ENCODE measurements at places on chromosomes 3 and 15.
A peak's percentile ranks its signal among the peaks of the same experiment; 100 is the strongest.

DNA sequence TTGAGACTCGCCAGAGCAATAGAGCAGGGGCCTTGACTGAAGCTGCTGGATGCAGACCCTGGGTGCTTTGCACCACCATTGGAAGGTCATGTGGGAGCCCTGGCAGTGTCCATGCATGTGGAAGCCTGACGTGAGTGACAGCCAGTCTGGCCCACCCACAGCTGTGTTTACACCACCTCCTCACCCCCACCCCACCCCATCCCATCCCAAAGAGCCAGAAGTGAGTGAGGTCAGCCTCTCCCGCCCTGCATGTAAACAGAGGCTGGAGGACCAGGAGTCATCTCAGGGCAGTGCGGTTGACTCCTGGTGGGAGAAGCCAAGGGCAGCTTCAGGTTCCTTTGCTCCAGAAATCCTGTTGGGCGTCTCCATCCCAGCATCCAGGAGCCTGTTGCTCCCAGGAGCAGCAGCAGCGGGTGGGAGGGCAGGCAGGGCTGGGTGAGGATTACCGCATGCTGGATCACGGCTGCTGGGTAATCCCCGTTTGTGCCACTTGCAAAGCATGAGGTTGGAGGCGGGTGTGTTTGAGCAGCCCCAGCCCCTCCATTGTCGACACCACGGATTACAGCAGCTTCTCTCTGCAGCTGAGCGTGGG, 44.6 kb downstream of the CORO2B start:
- no peak for DNase-seq

- no peak for DNase-seq
Observed at GRCh38 chr15:83379579-83379959, 67.6 kb upstream of the SH3GL3 start.

- peak; percentile 59 for DNase-seq
Observed at GRCh38 chr3:13518516-13518953, 30.4 kb upstream of the FBLN2 start.

DNA sequence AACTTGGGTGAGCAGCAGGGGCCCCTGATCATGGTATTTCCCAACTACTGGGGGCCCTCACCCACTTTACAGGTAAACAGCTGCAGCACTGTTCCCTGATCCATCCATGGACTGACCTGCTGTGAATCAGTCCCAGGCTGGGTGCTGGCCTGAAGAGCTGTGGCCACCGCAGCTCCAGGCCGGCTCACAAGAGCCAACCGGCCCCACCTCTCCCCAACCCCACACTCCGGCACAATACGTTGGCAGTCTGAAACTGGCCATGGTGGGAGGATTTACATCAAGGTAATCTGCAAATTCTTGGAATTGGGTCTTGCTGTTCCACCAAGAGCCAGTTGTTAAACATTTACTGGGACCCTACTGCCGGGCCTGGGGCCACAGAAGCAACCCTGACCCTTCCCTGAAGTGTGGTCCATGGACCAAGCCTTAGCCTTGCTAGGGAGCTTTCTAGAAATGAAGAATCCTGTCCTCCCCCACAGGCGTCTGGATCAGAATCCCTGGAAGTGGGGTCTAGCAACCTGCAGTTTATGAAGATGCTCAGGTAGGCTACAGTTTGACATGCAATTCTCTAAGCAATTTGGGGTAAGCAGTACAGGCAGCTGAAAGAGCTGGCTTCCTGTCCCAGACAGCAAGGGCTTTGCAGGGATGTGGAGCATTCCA, 3.7 kb downstream of the SLC6A20 start:
- no peak for DNase-seq

DNA sequence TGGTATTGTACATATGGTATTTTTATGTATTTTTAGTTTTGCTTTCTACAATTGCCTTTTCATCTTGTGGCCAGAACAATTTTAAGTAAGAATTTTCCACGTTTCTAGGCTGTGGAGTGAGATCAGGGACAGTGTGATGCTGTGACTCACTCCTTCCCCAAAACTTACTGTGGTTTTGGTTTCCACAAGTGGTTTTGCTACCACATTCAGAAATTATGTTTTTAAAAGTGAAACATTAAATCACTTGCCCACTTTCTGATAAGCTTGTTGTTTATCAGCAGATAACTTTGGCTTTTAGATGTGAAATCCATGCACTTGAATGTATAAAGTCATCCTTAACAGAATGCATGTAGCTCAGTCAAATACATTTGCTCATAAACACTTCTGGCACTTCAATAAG, 192.2 kb upstream of the THRB start:
- DNase-seq, result no peak

GRCh38 chr3:108093616-108094015, 2.8 kb upstream of the CD47 start:
- no peak for DNase-seq
